Effector memory CD4-positive, alpha-beta T cell (primary cell): ENCODE measurements at places on chromosomes 2 and 18.

DNA sequence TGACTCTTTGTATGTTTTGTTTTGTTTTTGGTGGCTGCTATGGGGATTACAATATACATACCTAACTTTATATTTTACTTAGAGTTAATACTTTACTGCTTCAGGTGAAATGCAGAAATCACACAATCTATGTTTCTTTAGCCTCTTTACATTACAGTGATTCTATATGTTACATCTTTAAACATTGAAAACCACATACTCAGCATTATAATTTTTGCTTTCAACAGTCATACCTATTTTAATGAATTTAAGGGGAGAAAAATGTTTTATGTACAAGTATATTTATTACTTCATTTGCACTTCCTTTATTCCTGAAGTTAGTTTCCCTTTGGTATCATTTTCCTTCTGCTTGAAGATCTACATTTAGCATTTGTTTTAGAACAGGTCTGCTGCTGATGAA lies 23.1 kb downstream of the FAM117B start:
- H3K27ac ChIP-seq: no peak overlapping the region
- peaks cover 14% of the 10 kb centered on the region for H3K4me1 ChIP-seq
- no peak overlapping the region for H3K4me3 ChIP-seq
- H3K27me3 ChIP-seq: no peaks in the 10 kb centered on the region
- no peaks in the 10 kb centered on the region for H3K36me3 ChIP-seq

DNA sequence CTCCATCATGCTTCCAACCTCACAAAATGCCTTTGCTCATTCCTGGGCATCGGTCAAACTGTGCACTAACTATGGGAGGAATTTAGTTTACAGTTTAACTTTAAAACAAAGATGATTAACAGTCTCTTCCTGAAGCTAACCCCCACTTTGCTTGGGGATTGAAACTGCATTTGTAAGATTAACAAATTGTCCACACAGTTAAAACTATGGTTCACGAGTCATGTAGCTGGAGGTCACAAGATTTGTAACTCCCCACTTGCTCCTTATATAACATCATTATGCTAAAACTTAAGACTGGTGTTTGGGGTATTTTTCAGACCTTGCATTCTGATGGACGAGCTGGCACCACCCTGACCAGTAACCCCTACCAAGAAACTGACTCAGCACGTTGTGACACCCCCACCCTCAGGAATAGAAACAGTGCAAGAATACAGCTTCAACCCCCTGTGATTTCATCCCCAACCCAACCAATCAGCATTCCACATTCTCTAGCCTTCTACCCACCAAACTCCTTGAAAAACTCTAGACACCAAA lies 252.3 kb downstream of the MBD5 start:
- no peaks in the 10 kb centered on the region for H3K27me3 ChIP-seq
- DNase-seq: no peak
- H3K27ac ChIP-seq: no peak overlapping the region
- H3K36me3 ChIP-seq: no peaks in the 10 kb centered on the region
- no peaks in the 10 kb centered on the region for H3K4me1 ChIP-seq
- no peak overlapping the region for H3K4me3 ChIP-seq

- H3K27me3 ChIP-seq: no peaks in the 10 kb centered on the region
- H3K4me3 ChIP-seq: no peak overlapping the region
- no peak overlapping the region for H3K27ac ChIP-seq
- no peaks in the 10 kb centered on the region for H3K4me1 ChIP-seq
Observed at GRCh38 chr2:160516547-160517365, 23.1 kb upstream of the RBMS1 start.

DNA sequence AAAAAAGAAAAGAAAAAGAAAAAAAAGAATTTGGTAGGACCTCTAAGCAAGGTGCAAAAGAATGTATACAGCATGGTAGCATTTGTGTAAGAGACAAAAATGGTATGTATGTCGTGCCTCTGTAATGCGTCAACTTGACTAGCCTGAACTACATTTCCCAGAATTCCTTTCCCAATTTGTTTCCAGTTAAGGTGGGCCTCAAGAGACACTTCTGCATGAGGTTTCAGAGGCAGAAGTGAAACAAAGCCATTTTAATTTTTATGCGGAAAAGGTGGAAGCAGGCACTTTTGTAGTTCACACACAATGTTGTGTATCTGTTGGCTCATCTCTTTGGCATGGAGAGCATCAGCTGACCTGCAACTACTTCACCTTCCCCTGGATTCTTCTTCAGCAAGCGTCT lies 56.5 kb upstream of the PAPOLG start:
- H3K27me3 ChIP-seq: no peaks in the 10 kb centered on the region
- H3K36me3 ChIP-seq: no peaks in the 10 kb centered on the region
- H3K4me3 ChIP-seq: no peak overlapping the region
- H3K27ac ChIP-seq: no peak overlapping the region
- H3K4me1 ChIP-seq: no peaks in the 10 kb centered on the region

- H3K4me3 ChIP-seq: no peak overlapping the region
- no peaks in the 10 kb centered on the region for H3K4me1 ChIP-seq
- H3K27me3 ChIP-seq: no peaks in the 10 kb centered on the region
- H3K36me3 ChIP-seq: no peaks in the 10 kb centered on the region
- no peak overlapping the region for H3K27ac ChIP-seq
Observed at GRCh38 chr2:233363744-233364235, 9.5 kb downstream of the DGKD start.

- no peaks in the 10 kb centered on the region for H3K36me3 ChIP-seq
- no peak for DNase-seq
Observed at GRCh38 chr2:11481789-11482472, 16.0 kb upstream of the E2F6 start.

GRCh38 chr2:120829633-120830025 lies 94.0 kb downstream of the GLI2 start:
- H3K27ac ChIP-seq: no peak overlapping the region
- H3K4me3 ChIP-seq: no peak overlapping the region
- H3K27me3 ChIP-seq: no peaks in the 10 kb centered on the region
- no peaks in the 10 kb centered on the region for H3K36me3 ChIP-seq
- no peak for DNase-seq

- no peak overlapping the region for H3K27ac ChIP-seq
- no peaks in the 10 kb centered on the region for H3K27me3 ChIP-seq
- peaks cover 51% of the 10 kb centered on the region for H3K36me3 ChIP-seq
- no peak overlapping the region for H3K4me3 ChIP-seq
- DNase-seq: no peak
Observed at GRCh38 chr2:143629340-143629739, 500.1 kb downstream of the ARHGAP15 start.

GRCh38 chr2:134927195-134927594 lies 8.6 kb downstream of the CCNT2 start:
- no peak overlapping the region for H3K4me3 ChIP-seq
- DNase-seq: no peak
- no peaks in the 10 kb centered on the region for H3K27me3 ChIP-seq
- H3K4me1 ChIP-seq: peaks cover 33% of the 10 kb centered on the region
- H3K36me3 ChIP-seq: no peaks in the 10 kb centered on the region
- no peak overlapping the region for H3K27ac ChIP-seq

GRCh38 chr18:46916551-46917107 lies 678 bp downstream of the PIAS2 start:
- peak overlapping the region; percentile 49 for H3K27ac ChIP-seq
- no peaks in the 10 kb centered on the region for H3K4me1 ChIP-seq
- H3K4me3 ChIP-seq: peak overlapping the region; percentile 64
- no peaks in the 10 kb centered on the region for H3K36me3 ChIP-seq

DNA sequence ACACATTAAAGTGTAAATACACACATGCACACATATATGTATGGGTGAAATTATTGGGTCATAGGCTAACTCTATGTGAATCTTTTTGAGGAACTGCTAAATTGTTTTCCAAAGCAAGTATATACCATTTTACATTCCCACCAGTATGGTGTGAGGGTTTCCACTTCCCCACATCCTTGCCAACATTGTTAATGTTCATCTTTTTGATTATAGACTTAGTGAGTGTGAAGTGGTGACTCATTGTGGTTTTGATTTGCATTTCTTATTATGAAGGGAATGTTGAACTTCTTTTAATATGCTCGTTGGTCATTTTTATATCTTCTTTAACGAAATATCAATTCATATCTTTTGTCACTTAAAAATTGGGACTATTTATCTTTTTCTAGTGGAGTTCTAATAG lies 181.8 kb upstream of the GCFC2 start:
- no peaks in the 10 kb centered on the region for H3K36me3 ChIP-seq
- no peak overlapping the region for H3K4me3 ChIP-seq
- DNase-seq: no peak
- H3K27me3 ChIP-seq: no peaks in the 10 kb centered on the region
- H3K4me1 ChIP-seq: no peaks in the 10 kb centered on the region

- H3K27me3 ChIP-seq: peaks cover 17% of the 10 kb centered on the region
- peaks cover 8% of the 10 kb centered on the region for H3K4me1 ChIP-seq
- peak within 1 kb of the TSS; percentile 35 for H3K4me3 ChIP-seq
- no peaks in the 10 kb centered on the region for H3K36me3 ChIP-seq
Observed at GRCh38 chr18:50194631-50195532, at the start of gene MYO5B. MYO5B (minus strand) TSS chr18:50195147; CDS start chr18:50194793, 354 bp downstream.

DNA sequence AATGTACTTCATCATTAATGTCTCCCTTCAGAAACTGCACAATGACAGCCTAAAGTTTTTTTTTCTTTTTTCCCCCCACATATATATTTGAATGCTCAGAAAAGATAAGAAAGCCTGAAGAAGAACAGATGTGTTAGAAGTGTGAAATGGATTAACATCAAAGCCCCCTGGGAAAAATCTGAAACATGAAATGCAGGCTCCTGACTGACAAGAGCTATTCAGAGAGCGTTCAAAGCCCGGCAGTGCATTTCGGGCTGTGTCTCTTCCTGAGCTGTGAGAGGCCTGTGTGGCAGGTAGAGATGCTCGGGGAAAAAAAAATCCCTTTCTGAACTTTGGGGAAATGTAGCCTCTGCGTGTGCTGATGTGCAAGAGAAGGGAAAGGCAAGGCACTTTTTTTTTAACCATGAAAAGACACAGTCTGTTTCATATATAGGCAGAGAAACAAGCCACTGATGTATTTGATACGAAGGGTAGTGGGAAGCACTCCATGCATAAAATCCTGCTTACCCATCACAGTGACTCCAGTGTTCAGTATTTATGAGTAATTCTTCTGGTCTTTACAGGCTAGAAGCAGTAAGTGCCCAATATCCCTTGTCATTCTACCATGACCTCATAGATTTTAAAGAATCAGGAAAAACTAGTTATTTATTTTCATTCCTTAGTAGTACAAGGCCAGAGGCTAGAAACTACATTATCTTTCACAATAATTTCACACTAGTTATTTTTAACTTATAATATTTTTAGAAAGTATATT lies 1574.2 kb upstream of the PIK3C3 start:
- H3K27me3 ChIP-seq: no peaks in the 10 kb centered on the region
- no peak overlapping the region for H3K4me3 ChIP-seq
- no peak overlapping the region for H3K27ac ChIP-seq
- no peaks in the 10 kb centered on the region for H3K36me3 ChIP-seq

- H3K36me3 ChIP-seq: peaks cover 19% of the 10 kb centered on the region
- no peaks in the 10 kb centered on the region for H3K4me1 ChIP-seq
- DNase-seq: no peak
- H3K27me3 ChIP-seq: no peaks in the 10 kb centered on the region
- no peak overlapping the region for H3K27ac ChIP-seq
Observed at GRCh38 chr18:63237881-63238692, 81.5 kb downstream of the BCL2 start.

DNA sequence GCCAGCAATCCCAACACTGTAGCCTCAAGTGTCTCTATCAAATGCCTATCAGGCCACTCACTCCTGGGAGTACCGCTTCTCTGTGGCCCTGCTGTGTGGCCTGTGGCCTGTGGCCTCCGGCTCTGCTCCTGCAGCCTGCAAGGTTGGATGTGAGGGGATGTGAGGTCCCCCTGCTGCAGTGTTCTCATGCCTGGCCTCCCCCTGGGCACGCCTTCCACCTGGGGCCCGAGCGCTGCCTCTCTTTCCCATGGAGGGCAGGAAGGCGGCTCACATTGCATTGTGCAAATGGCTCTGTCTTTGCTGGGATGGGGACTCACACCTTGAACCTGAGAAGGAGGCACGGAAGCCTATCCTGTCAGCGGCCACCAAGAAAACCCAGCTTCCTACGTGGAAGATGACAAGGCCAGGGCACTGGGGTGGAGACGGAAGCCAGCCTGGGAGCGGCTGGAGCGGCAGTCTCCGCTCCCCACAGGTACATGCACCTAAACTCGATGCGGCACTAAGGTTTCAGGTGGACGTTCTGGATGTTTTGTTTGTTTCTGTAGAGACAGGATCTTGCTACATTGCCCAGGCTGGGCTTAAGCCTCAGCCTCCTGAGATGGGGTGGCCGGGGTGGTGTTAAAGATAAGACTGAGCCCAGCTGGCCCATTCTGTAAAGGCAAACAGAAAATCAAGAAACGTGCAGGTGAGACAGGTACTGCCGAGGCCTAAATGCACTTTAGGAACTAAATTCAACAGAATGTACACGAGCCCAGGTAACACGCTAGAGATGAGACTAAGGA lies 140.1 kb downstream of the HDAC4 start:
- peaks cover 55% of the 10 kb centered on the region for H3K4me1 ChIP-seq
- no peaks in the 10 kb centered on the region for H3K36me3 ChIP-seq
- no peak overlapping the region for H3K27ac ChIP-seq
- DNase-seq: no peak

- no peaks in the 10 kb centered on the region for H3K4me1 ChIP-seq
- no peak overlapping the region for H3K27ac ChIP-seq
- no peak overlapping the region for H3K4me3 ChIP-seq
- no peaks in the 10 kb centered on the region for H3K27me3 ChIP-seq
- no peaks in the 10 kb centered on the region for H3K36me3 ChIP-seq
Observed at GRCh38 chr2:195029804-195030654, 627.0 kb upstream of the SLC39A10 start.

- no peaks in the 10 kb centered on the region for H3K36me3 ChIP-seq
- no peak for DNase-seq
- no peak overlapping the region for H3K4me3 ChIP-seq
- no peaks in the 10 kb centered on the region for H3K4me1 ChIP-seq
Observed at GRCh38 chr2:85254540-85255300, 73.1 kb downstream of the TGOLN2 start.

DNA sequence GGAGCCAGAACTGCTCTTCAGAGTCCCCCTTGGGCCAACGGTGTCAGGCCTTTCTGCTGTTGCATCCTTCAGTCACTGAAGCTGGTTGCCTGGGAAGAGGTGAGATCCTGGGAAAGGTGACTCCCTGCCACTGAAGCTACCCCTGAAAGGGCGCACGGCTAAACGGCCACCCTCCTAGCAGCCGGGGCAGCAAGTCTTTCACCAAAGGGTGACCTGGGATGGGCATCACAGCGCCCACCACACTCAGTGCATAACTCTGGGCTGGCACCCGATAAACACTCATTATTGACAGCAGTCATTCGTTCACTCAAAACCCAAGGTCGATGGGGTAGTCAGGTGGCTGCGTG lies 26.5 kb upstream of the FOSL2 start:
- H3K4me1 ChIP-seq: peaks cover 45% of the 10 kb centered on the region
- no peaks in the 10 kb centered on the region for H3K27me3 ChIP-seq
- peak overlapping the region; percentile 27 for H3K4me3 ChIP-seq
- no peak for DNase-seq
- no peaks in the 10 kb centered on the region for H3K36me3 ChIP-seq
- no peak overlapping the region for H3K27ac ChIP-seq

DNA sequence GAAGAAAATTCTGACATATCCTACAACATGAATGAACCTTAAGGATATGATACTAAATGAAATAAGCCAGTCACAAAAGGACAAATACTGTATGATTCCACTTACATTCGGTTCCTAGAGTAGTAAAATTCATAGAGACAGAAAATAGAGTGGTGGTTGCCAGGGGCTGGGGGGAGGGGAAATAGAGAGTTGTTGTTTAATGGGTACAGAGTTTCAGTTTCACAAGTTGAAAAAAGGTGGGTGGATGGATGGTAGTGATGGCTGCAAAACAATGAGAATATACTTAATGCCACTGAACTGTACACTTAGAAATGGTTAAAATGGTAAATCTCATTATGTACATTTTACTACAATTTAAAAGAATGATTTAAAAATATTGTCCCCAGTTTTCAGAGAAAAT lies 53.3 kb upstream of the NFU1 start:
- no peaks in the 10 kb centered on the region for H3K27me3 ChIP-seq
- no peak overlapping the region for H3K27ac ChIP-seq
- no peak overlapping the region for H3K4me3 ChIP-seq
- no peaks in the 10 kb centered on the region for H3K4me1 ChIP-seq
